Left cardiac atrium (tissue), 4 donors: ENCODE measurements at places on chromosomes 13 and 19. TPM values are rescaled to one million over a fixed set of nuclear protein-coding genes. Genes with fewer than 3 reads are reported as not detected.

DNA sequence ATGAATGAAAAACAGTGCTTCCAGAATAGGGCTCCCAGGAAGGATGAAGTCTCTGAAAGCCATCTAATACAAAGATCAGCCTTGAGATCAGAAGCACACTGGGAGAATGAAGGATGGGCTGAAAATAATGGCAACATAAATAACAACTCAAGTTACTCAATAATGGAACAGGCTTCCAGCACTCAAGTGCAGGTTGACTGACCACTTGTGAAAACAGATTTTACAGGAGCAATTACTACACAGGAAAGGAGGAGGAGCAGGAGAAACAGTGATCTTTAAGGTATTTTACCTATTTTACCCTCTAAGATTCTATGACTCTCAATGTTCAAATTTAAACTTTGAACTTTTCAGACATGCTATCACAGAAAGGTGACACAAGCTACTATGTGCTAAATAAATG, 106.0 kb downstream of the USP12 start:
- no peak for DNase-seq

DNA sequence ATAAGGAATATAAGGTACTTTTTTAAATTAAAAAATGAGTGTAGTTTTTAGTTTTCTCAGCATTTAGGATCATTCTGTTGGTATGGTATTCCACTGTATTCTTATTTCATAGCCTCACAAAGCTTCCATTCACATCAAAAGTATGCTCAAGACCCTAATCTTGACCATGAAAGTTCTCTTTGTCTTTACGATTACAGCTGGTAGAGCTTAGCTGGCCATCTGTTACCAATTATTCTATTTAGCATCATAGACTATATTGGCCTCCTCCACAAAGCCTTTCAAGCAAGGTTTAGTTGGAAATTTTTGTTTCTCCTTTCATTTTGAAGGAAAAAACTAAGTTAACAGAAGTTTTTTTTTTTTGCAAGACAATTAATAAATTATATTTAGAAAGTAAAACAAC, 245.1 kb downstream of the KCTD12 start:
- DNase-seq, result no peak

DNA sequence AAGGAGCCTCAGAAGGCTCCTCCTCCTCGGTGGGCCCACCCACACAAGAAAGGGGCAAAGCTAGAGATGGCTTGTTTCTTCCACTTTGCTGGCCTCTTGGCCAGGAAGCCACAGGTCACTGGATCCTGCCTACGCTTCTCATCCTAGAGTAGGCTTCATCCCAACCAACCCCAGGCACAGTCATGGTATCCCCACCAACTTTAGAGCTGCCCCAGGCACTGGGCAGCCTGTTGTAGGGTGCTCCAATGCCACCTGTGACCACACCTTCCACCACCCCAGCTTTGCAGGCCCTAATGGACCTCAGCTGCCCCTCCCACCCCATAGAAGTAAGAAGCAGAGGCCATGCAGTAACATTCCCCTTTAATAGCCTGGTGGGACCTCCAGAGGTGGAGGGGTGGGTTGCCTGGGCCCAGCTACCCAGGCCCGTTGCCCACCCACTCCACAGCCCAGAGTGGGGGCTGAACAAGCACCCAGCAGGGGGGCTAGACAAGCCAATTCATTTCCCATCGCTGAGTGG, 522 bp upstream of the CHMP2A start:
- no peak for DNase-seq

- no peak for DNase-seq
These were observed 18.3 kb downstream of the MAST1 start for GRCh38 chr19:12856653-12857052.

- no peak for DNase-seq
These were observed 960.7 kb upstream of the PCDH9 start for GRCh38 chr13:68190818-68191217.

DNA sequence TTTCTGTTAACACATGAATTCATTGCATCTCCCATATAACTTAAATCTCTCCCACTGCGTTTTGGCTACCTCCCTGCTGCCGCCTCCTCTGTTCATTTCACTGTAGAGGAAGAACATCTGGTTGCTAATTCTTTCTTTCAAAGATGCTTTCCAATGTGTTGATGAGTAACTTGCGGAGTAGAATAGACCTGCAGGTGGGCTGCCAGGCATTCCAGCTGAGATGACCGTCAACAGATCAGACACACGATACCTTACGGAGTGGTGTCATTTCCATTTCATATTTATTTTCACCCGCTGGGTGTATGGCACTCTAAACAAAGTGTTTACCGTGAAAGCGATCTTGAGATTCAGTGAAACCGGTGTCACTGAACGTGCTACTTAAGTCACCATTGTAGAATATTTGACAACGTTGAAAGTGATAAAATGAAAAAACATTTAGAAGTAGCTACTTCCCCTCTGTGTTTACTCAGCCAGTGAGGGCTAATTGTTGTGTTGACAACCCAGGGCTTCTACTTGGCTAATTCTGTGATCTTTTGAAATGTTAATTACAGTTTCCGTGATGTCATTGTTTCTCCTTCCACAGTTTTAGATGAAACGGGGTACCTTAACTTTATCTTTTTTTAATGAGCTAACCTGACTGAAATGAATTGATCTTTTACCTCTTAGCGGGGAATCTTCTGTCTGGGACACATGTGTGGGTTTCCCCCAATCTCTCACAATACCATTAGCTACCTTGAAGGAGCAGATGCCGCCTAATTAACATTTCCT, 228.5 kb upstream of the ARGLU1 start:
- DNase-seq, result no peak

- DNase-seq, result no peak
These were observed 58.0 kb downstream of the USPL1 start for GRCh38 chr13:30675717-30676116.

C13orf46 gene
- total RNA-seq, result 0.65 TPM

ZFP30 gene
- 5.8 TPM for total RNA-seq

CEACAM7 gene
- total RNA-seq, result not detected
